T-helper 9 cell (primary cell): ENCODE measurements at places on chromosomes 2 and 18.

- DNase-seq, result no peak
Measured at GRCh38 chr2:154375579-154375931, 322.9 kb upstream of the KCNJ3 start.

DNA sequence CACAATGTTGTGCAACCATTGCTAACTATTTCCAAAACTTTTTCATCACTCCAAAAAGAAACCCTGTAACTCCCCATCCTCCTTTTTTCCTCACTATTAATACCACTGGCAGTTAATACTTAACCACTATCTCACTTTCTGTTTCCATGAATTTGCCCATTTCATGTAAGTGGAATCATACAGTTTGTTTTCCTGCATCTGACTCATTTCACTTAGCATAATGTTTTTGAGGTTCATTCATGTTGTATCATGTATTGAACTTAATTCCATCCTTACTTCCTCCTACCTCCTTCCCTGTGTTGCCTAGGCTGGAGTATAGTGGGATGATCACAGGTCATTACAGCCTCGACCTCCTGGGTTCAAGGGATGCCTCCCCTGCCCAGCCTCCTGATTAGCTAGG lies 68.3 kb downstream of the FAM117B start:
- DNase-seq, result no peak

GRCh38 chr2:189082376-189082975 lies 97.1 kb downstream of the COL5A2 start:
- DNase-seq, result no peak

DNA sequence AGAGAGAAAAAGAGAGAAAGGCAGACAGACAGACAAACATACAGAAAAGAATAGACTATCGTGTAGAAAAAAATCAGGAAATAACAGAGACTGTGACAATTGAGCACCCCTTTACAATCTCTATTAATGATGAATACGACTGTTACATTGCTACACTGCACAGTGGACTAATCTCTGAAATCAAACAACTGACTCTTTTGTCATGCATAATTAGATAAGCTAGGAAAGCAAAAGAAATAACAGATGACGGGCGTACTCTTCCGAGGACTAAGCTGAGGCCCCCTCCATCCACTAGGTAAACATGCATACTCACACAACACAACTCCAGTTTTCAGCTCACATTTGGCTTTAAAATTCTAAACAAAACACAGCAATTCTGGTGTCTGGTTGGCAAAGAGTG lies 267.0 kb downstream of the NOL4 start:
- no peak for DNase-seq

GRCh38 chr2:152738438-152738837 lies 20.0 kb downstream of the ARL6IP6 start:
- DNase-seq, result no peak

DNA sequence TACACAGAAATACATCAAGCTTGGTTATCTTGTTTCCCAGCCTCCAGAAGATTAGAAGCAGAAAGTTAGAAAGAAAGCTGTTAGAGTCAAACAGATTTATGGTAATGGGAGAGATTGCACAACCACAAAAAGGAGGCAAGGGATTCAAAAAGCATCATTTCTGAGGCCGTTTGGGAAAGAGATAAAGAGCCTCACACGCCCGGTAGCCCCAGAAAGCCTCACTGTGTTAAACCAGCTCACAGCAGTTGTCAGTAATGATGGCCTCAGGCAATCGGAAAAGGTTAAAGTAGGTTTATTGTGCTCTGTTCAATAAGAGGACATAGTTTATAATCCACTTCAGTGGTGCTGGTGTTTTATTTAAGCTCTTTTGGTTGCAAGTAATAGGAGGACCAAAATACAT lies 111.3 kb downstream of the DCC start:
- no peak for DNase-seq
